ENCODE measurements at places on chromosomes 7 and 10.

DNA sequence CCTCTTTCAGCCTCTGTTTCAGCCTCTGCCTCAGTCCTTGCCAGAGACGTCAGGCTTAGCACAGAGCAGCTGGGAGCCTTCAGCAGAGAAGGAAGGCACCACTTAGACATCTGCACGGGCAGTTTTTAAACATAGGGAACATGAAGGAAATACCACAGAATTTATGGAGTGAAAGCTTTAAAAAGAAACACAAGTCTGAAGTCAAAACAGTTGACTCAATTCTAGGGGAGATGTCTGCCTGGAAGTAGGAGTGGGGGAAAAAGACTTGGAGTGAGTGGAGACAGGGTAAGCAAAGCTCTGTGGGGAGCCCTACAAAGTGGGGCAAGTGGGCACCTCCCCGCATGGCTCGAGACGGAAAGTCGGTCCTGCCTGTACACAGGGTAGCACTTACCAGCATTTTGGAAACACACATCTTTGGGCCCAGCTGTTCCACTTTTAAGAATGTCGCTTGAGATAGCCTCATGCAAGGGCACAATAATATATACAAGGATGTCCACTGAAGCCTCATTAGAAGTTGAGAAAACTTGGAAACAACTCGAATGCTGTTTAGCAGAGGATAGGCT, 5.0 kb upstream of the TBXAS1 start:
- DNase-seq = peak; percentile 21

DNA sequence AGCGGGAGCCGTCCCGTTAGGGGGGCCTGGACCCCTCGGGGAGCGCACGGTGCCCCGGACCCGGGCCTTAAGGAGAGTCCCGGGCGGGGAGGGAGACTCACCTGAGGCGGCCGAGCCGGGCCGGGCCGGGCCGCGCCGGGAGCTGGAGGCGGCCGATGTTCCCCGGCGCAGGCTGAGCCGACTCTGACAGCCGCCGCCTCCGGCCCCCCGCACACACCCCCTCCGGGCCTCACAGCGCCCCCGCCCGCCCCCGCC, at the start of gene ACHE:
Gene ACHE, minus strand, starts transcription at position 188 of the 255 bp plus-strand sequence. CDS start 1,656 bp downstream, outside the sequence.
- no peak for DNase-seq

DNA sequence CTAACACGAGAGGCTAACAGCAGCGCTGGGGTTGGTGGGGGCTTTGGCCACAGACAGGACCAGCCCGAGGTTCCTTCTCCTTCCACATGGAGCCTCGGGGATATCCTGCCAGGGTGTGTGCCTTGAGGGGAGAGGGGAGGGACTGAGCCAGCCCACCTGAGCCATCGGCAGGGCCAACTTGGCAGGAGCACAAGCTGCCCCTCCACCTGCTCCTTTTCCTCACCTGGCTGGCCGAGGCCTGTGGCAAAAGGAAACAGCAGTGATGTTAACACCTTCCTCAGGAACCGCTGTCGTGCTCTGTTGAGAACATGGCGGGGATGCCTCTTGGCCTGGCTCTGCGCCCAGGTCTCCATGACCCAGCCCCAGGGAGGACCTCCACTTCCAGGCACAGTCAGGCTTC, 255.1 kb upstream of the PPP2R2D start:
- peak; percentile 32 for DNase-seq

GRCh38 chr7:36147361-36147760, 5.7 kb upstream of the EEPD1 start:
- DNase-seq = no peak

DNA sequence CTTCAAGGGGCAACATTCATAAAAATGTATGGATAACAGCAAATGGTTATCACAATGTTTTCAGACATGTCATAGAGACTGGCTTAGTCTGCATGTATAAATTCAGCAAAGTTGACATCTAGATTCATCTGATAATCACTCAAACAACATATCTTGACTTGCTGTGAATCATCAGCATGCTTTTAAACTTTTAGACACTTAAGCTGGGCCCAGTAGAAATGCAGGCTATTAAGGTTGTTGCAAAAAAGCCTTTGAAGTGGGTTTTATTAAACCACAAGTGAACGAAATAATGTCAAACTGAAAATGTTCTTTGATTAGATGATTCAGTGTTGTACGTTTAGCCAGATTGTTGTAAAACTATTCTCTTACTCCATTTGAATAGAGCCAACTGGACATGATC, 759.6 kb downstream of the NXPH1 start:
- DNase-seq = no peak

DNA sequence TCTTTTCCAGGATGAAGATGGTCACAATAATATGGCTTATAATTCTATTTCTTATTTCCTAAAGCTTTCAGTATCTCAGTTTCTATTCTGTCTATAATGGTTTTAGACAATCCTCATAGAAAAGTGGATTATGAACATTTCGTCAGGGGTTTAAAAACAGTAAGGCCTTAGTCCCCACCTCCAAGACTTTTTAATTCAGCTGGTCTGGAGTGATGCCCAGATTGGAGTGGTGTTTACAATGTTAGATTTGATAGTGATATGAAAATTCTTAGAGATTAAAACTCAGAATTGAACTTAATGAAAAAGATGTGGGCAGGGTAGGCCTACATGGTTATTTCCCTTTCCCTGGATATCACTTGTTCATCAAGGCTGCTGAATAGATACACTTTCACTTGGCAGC, 1238.3 kb downstream of the SORCS3 start:
- DNase-seq = no peak

GRCh38 chr7:107973861-107974260, 29.1 kb downstream of the LAMB1 start:
- DNase-seq = no peak
